ENCODE measurements at places on chromosomes 3 and 15.

- DNase-seq = no peak
Observed at GRCh38 chr15:59516655-59517461, 78.9 kb downstream of the FAM81A start.

GRCh38 chr15:62637574-62637897 lies 405.0 kb upstream of the TPM1 start:
- no peak for DNase-seq

DNA sequence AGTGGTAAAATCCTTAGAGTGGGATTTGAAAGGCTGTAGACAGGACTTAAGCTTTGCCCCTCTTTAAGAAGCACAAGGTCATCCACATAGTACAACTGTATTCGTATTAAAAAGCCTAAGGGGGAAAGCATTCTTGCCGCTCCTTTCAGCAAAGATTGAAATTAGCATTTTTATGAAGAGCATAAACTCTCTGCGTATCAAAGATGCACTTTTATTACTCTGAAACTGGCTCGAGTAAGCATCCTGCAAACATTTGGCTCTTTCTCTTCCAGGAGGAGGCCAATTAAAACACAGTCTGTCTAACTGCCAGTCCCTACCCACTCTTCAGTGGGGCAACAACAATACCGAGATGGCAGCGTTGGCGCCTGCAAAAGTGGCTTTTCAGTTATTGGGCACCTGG lies 192.5 kb upstream of the TPRG1 start:
- no peak for DNase-seq

- no peak for DNase-seq
Observed at GRCh38 chr3:122497425-122497824, 17.3 kb downstream of the KPNA1 start.

GRCh38 chr15:79166311-79166955 lies 75.9 kb upstream of the RASGRF1 start:
- DNase-seq = no peak

- DNase-seq = no peak
Observed at GRCh38 chr3:65093641-65094040, 405.8 kb upstream of the ADAMTS9 start.

DNA sequence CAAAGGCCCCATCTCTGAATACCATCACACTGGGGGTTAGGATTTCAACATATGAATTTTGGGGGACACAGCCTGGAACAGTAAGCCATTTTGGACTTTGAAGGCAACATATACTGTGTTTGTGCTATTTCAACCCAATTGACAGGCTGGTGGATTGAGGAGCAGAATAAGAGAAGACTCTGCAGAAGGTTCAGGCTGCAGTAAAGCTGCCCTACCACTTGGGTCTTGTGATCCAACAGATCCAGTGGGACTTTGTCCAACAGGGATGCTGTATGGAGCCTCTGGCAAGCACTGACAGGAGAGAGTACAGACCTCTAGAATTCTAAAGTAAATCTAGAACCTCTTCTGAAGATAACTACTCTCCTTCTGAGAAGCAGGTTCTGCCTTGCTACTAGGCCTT lies 1.1 kb upstream of the BCL2L10 start:
- no peak for DNase-seq

GRCh38 chr3:168476360-168476980 lies 380.7 kb upstream of the GOLIM4 start:
- DNase-seq = no peak

- no peak for DNase-seq
Observed at GRCh38 chr15:39199076-39199475, 381.8 kb upstream of the THBS1 start.

GRCh38 chr3:129357616-129358015 lies 70.8 kb downstream of the EFCAB12 start:
- DNase-seq = no peak

DNA sequence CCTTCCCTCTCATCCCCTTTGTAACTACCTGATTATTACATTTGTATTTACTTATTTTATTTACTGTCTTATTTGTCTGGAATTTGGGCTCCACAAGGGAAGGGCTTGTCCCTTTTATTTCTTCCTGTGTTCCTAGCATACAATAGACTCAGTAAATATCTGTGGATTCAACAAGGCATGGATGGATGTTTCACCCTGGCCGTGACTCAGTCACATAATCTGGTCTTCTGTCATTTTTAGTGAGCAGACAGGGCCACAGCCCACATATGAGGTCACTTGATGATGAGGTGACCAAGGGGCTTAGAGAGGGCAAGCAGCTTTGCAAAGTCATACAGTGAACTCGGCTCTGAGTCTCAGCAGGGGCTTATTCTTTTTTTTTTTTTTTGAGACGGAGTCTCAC lies 7.8 kb upstream of the DAG1 start:
- DNase-seq = no peak

GRCh38 chr3:60126511-60127304 lies 1076.9 kb upstream of the CFAP20DC start:
- no peak for DNase-seq

- no peak for DNase-seq
Observed at GRCh38 chr3:31917303-31918005, 63.6 kb downstream of the OSBPL10 start.

- DNase-seq = no peak
Observed at GRCh38 chr3:107578523-107578922, 55.8 kb downstream of the BBX start.

- no peak for DNase-seq
Observed at GRCh38 chr15:40108061-40108854, 421 bp downstream of the BMF start.

DNA sequence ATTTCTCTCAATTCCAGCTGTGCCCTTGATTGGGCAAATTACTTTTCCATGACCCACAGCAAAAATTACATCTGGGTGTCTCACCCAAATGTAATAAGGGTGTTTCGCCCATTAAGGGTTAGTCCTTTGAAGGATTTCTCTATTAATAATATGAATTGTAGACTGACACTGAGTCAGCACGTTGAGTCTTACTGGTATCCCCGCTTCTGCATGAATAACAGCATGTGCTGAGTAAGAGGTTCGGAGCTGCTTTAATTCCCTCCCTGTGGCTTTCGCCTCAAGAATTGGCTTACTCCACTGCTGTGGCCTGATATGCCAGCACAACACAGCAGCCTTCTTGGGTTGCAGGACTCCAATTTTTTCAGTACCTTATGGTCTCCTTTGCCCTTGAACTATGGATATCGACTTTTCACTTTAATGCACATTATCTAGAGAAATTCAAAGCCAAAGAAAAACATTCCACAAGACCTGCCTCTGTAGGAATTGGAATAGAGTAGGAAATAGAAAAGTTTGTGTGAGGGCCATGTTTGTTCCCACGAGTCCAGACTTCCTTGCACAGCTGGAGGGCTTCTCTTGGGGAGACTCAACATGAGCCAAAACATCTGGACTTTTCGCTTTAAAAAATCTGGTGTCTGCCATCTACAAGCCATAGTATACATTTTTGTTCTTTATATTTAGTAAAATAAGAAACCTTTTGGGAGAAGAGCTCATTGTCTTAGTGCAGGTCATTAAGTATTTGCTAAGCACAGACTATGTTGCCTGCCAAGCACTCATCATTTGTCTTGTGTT lies 20.7 kb upstream of the ERC2 start:
- DNase-seq = no peak

DNA sequence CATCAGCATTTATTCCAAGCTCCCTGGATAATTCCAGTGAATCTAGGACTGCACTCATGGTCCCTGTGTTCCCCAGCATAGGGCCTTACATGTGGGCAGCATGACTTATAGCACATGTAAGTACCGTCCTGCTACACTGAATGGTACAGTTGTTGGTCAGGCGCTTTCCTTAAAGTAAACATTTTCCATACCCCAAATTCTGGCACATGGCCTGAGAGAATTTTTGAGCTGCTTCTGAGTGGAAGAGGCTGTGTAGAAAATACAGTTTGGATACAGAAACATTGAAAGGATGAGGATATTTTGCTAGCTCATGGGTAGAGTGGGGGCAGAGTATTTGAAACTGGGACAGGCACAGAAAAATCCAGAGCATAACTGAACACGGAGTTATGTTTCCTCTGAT lies 27.6 kb downstream of the CORO2B start:
- no peak for DNase-seq

DNA sequence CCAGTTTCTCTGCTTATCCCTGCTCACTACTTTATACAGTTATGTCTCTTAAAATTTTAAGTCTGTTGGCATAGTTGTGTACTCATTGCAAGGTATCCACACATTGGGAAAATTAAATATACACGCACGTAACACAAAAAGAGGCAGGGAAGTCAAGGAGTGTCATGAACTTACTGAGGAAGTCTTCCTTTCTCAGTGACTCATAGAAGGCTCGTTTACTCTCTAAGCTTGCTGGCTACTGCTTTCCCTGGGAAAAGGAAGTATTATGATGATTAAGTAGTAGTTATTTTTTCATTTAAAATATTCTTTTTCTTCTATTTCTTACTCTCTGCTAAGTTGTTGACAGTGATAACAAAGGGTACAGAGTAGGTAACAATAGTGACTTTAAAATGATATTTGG lies 287.3 kb downstream of the UBE2E2 start:
- DNase-seq = no peak

DNA sequence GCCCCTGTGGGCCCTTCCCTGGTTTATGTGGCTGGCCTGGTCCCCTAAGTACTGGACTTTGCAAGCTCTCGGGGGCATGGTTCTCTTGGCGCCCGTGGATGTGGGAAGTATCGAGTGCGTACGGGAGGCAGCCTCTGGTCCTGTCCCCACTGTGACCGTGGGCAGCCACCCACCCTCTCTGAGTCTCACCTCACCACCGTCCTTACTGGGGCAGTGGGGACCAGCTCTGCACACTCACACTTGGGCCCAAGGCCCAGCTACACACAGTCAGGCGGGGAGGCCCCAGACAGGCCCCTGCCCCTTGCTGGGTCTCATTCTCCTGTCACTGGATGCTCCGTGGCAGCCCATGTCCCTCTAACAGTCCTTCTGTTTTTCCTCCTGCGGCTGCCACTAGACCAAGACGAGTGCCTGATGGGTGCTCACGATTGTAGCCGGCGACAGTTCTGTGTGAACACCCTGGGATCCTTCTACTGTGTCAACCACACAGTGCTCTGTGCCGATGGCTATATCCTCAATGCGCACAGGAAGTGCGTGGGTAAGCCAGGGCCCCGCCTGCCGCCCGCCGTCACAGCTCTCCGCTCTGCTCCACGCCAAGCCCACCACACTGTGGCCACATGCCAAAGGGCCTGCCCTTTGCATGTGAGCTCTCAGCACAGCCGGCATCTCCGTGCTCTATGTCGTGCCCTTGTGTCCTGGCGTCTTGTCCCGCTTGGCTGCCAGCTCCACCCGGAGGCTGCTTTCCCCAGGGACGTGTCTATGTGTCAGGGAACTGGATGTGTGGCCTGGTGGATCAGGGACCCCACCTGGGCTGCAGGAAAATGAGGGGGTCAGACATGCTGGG lies 72.7 kb downstream of the FBLN2 start:
- peak; percentile 4 for DNase-seq

DNA sequence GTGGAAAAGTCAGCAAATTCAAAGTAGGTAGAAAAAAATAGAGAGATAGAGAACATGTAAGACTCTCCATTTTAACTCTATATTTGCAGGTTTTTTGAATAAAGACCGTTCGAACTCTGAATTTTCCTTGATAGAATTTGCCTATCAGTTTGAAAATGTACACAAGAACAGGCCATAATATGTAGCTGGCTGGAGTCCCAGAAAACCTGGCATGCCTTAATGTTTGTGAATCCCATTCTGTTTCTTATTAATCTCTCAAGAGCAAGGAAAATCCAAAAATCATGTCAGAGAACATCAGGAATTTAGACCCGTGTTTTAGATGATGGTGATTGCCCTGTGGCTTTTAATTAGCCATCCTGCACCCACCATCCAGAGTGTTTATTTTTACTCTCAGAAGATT lies 7.2 kb upstream of the CFAP161 start:
- no peak for DNase-seq

DNA sequence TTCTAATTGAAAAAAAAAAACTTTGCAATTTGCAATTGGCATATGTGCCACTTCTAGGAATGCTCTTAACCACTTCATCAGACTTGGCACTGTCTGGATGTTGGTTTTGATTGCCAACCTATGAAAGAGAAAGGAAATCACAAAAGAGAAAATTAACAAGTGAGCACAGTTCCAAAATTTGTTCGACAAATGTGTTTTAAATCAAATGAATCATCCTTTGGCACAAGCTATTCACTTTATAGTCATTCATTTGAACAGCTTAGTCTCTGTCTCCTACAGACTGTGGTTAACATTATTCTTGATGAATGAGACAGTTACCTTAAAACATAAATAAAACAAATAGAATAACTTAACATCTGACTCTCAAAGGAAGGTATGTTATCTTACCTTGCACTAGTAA lies 265.0 kb downstream of the EPHA3 start:
- DNase-seq = no peak

GRCh38 chr15:61196711-61197586 lies 32.2 kb downstream of the RORA start:
- no peak for DNase-seq

GRCh38 chr3:68964694-68965093 lies 32.3 kb upstream of the TAFA4 start:
- no peak for DNase-seq

DNA sequence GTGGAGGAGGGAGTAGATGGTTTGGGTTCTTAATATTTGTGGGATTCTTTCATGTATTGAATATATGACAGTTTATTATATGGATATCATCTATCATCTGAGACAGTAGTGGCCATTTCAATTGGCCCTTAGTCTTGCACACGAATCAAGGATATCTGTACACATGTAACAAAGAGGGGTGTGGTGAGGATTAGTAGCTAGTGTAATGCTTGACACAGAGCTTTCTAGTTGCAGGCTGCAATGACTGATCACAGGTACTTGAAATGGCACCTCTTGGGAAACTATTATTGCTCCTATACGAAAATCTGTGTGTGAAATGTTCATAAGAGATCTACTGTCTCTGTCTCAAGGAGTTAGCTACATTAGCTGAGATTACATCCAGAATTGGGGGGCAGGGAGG lies 12.8 kb downstream of the TM4SF1 start:
- DNase-seq = no peak

GRCh38 chr3:158810823-158811724 lies 9.2 kb downstream of the MFSD1 start:
- no peak for DNase-seq

DNA sequence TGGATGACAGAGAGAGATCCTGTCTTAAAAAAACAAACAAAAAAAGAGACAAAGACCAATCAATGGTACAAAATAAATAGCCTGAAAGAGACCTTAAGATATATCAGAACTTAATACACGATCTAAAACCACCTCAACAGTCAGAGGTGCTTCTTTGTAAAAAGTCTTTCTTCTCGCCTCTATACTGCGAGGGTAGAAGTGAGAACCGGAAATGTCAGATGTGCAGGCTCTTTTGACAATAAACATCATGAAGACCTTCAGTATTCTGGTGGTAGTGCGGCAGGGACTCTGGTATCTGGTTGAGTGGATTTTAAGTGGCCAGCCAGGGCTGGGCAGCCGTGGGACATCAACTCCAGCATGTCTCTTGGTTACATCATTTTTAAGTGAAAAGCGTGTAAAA lies 30.0 kb downstream of the RUBCN start:
- DNase-seq = no peak
